ENCODE measurements at places on chromosomes 1 and 21. TPM values are rescaled to one million over a fixed set of nuclear protein-coding genes. Genes with fewer than 3 reads are reported as not detected.

DNA sequence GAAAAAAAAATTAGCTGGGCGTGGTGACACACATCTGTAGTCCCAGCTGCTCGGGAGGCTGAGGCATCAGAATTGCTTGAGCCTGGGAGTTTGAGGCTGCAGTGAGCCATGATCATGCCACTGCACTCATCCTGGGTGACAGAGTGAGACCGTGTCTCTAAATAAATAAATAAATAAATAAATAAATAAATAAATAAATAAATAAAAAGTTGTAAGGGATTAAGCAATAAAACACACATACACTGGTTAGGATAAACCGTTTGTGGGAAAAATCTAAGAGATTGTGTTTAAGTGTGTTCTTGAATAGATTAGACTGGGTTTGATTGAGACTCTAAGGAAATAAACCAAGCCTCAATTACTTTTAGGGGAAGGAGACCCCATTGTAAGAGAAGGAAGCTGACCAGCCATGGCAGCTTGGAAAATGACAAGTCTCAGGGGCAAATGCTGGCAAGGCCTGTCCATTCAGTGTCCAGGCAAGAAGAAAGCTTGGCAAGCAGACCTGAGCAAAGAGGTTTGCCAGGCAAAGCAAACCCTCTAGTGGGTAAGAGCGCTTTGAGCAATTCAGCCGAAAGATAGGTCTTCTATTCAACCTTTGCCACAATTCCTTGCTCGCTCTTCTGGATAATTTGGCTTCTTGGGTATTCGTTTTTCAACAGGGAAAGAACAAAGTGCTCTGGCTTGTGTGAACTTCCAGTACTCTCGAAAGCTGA lies 106.9 kb upstream of the SERBP1 start:
- DNase-seq: no peak

The MFSD2A gene
- total RNA-seq: 8.0 TPM

DNA sequence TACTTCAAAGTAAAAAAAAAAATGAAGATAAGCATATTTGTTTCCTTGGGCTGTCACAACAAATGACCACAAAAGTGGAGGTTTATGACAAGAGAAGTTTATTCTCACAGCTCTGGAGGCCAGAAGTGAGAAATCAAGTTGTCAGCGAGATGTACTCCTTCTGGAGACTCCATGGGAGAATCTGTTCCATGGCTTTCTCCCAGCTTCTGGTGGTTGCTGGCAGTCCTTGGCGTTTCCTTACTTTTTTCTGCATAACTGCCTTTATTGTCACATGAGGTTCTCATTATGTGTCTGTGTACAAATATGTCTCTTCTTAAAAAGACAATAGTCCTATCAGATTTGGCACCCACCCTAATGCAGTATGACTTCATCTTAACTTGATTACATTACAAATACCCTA lies 398.3 kb downstream of the KCNT2 start:
- no peak for DNase-seq

The NES gene
- total RNA-seq: 8.4 TPM

DNA sequence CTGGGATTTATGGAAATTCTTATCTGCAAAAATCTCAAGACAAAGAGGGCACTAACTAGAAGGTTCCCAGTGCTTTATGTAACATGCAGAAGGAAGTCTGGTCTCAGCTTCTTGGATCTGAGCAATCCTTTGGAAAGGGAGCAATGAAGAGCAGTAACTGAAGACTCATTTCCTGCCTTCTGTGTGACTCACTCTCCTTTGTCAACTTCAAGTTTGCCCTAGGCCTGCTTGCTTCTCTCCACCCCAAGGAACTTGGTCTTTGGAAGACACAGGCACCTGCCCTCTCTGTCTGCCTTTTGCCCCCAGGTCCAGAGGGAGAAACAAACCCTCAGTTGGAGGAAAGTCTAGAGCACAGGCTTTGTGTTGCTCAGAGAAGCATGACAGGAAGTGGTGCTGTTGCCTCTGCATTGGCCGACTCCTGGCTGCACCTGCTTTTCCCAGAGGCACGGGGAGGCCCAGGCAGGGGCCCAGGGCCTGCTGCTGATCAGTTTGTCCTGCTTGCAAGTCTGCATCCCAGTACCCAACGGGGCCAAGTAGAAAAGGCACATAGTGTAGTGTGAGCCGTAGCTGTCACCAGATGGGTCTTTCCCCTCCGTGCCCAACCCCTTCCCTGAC lies 137.2 kb downstream of the DHRS3 start:
- DNase-seq: peak; percentile 85

DNA sequence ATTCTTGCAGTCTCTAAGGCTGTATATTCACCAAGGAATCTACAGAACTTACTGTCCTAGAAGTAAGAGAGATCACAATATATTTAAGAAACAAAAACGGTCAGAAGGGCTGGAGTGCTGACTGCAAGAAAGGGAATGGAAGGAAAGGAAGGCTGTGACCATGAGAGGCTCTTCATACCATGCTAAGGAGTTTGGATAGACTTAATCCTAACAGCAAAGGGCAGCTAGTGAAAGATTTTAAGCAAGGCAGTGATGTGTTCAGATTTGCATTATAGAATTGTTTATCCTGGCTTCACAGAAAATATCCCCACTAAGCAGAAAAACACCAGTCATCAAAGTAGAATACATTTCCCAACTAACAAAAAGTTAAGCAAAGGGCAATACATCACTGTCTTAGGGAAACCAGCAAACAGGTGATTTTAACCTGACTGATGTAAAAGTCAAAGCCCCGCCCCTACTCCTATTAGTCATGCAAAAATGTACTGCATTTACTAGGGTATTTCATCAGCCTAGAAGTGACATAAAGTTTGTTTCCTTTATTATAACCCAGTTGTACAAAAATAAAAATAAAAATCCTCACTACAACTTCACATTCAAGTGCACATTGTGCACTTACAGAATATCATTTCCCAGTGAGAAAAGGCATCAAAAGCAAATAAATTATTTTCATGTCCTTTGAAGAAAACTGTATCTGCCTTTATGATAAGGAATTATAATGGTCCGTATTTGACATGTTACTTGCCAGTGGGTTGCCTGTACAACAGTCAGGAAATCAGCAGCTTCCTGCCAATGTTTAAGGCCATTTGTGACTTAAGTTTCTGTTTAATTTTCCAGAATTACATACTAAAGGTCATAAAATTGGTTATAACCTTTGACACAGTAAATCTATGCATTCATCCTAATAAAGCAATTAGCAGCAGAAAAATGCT lies 17.2 kb downstream of the JAK1 start:
- peak; percentile 38 for DNase-seq

DNA sequence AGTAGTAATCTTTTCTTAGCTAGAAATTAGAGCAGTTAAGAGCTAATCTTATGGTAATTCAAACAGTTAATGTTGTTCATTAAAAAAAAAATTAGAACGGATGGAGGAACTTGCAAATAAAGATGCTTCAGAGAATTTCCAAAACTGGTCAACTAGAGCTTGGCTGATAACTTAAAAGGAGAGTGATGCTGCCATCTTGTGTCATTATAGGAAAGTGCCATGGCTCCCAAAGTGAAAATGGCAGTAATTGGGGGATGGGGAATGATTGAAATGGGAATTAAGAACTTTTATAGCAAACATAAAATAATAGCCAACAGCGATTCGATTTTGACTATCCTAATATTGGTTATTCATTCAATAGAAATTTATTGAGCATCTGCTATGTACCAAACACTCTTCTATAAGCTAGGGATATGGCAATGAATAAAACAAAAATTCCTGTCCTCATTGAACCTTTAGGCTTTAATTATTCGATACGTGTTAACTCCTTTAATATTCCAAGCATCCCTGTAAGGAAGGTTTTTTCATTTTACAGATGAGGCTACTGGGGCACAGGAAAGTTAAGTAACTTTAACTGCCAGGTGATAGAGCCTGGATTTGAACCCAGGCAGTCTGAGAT lies 5.7 kb upstream of the PLPP3 start:
- DNase-seq: peak; percentile 39

- no peak for DNase-seq
These were observed 2.7 kb upstream of the AURKAIP1 start for GRCh38 chr1:1377540-1378205.

DNA sequence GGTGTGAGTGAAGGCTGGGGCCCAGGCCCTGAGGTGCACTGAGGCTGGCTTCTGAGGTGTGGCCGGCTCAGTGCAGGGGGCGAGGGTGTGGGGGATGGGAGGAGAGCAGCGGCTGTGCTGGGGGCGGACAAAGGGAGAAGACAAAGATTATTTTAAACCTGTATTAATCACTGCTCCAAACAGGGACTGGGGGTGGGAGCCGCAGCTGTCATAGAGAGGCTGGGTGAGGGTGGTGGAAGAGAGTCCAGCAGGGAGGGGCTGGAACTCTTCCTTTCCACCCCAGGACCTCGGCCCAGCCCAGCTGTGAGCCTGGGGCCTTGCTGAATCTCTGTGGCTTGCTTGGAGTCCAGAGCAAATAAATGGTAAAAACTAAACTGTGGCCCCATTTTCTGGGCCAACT lies 106.9 kb downstream of the KCND3 start:
- no peak for DNase-seq

The PTPN14 gene
- total RNA-seq: 37.5 TPM

DNA sequence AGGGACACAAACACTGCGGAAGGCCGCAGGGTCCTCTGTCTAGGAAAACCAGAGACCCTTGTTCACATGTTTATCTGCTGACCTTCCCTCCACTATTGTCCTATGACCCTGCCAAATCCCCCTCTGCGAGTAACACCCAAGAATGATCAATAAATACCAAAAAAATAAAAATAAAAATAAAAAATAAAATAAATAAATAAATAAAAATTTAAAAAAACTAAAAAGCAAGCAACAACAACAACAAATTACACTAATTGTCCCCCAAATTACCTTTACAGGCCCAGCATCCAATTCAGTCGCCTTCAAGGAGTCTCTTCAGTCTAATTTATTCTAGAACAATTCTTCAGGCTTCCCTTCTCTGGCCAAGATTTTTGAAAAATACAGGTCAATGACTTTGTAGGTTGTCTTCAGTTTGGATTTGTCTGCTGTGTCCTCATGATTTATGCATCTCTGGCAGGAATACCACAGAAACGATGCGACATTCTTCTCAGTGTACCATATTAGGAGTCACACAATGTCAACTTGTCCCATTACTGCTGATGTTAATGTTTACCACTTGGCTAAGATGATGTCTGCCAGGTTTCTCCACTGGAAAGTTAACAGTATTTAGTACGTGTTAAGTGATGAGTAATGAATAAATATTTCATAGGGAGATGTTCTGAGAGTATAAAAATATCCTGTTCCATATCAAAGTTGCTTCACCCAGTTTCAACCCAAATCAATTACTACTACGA lies 20.3 kb upstream of the BMP8B start:
- DNase-seq: no peak

The C1orf56 gene
- total RNA-seq: not detected

DNA sequence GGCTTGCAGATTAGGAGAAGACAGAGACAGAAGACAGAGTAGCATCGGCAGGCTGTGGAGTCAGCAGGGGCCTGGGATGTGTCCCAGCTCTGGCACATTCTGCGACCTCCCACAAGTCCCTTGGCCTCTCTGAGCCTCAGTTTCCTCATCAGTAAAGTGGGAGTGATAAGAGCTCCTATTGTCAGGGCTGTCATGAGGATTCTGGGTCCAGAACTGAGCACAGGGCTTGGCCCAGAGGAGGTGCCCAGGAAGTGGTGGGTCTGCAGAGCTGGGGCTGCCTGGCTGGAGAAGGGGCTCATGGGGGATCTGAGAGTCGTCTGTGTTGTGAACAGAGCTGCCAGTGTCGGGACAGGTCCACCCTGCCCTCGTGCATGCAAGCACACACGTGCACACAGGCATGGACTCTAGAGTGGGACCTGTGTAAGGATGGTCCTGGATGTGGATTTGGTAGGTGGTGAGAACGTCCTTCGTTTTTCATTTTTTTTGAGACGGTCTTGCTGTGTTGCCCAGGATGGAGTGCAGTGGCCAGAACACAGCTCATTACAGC lies 262.9 kb downstream of the PTPRU start:
- no peak for DNase-seq

- no peak for DNase-seq
These were observed 168.3 kb upstream of the DUSP10 start for GRCh38 chr1:221910222-221910621.

The USP24 gene
- total RNA-seq: 34.2 TPM

The MAB21L3 gene
- not detected for total RNA-seq

GRCh38 chr1:206551986-206552326 lies 44.6 kb downstream of the RASSF5 start:
- no peak for DNase-seq

The SPATA46 gene
- total RNA-seq: not detected

- DNase-seq: no peak
These were observed 54.4 kb upstream of the GCLM start for GRCh38 chr1:93963585-93963984.

GRCh38 chr1:168821434-168821833 lies 92.4 kb upstream of the DPT start:
- no peak for DNase-seq

GRCh38 chr1:236287757-236288619 lies 6.2 kb upstream of the ERO1B start:
- DNase-seq: no peak

The ANP32E gene
- 95.1 TPM for total RNA-seq

- DNase-seq: no peak
These were observed 3.9 kb downstream of the DPT start for GRCh38 chr1:168725060-168725459.

The OR2T12 gene
- total RNA-seq: not detected

DNA sequence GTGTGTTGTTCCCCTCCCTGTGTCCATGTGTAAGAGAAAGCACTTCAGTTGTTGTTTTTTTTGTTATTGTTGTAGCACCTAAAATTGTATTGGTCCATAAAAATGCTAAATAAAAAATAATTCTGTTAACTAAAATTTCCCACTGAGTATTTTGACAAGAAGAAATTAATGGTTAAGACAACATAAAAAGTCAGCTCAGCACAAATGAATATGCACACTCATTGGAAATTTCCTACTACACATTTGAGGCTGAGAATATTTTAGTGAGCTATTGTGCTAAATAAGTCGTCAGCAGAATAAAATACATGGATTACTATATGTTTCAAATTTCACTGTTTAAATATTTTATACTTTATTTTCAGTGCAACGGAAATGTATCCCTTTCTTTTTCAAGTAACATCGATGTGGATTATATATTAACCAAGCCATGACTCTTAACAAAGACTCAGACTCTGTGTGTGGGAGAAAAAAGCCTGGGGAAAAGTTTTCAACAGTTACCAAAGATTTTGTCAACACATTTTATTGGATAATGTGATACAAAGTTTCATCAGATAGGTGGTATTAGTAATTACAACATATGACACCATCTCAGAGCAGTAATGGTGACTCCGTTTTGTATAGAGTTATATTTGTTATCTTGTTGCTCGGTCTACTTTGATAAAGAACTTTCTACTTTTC lies 63.4 kb downstream of the LYPLAL1 start:
- DNase-seq: no peak

DNA sequence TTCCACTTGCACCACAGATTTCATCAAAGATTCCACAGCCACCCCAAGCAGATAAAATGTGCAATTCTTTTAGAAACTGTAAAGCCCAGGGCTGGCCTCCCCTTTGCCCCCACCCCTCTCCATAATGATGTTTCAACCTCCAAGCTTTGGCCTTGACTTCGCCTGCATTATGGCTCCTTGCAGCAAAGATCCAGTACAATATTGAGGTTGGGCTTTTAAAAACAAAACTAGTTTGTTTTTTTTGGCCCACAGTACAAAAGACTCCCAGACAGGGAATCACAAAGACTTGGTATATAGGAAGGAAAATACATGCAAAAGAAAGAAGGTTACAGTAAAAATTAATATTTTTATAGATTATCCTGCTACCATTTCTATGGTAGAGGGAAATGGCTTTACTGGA lies 356.5 kb upstream of the PTBP2 start:
- DNase-seq: no peak

The LHX4 gene
- 0.44 TPM for total RNA-seq
